Stimulated activated CD8-positive, alpha-beta memory T cell treated with anti-CD3 and anti-CD28 coated beads, Interleukin-4, amount 100 ng/mL, for 48 hours (primary cell): ENCODE measurements at places on chromosomes 6 and 20.

GRCh38 chr6:13653296-13653695 lies 38.2 kb downstream of the NOL7 start:
- no peak for DNase-seq

- DNase-seq: peak; percentile 70
Measured at GRCh38 chr6:130697995-130698535, 129.1 kb upstream of the SMLR1 start.

- no peak for DNase-seq
Measured at GRCh38 chr6:109002051-109002697, 92.5 kb downstream of the SESN1 start.

- DNase-seq: no peak
Measured at GRCh38 chr20:58853976-58854637, 1.6 kb downstream of the GNAS start.

- DNase-seq: peak; percentile 56
Measured at GRCh38 chr6:10411971-10412460, 2.9 kb downstream of the TFAP2A start.

DNA sequence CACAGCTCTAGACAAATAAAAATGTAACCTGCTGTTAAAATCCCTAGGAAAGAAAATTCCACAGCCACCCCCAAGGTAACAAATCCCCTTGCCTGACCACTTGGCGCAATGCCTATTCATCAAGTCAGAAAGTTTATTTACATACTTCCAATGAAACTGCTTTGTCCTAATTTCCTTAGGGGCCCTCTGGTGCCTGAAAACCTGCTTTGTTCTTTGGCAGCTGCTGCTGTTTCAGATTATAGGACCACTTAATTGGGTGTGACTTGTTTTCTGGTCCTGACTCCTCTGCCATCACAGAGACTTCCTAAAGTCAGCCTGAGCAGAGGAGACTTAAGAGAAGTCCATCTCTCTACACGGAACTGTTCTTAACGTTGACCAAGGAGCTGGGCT lies 323.6 kb downstream of the UBE3D start:
- no peak for DNase-seq

- no peak for DNase-seq
Measured at GRCh38 chr6:168703990-168704389, 263.0 kb downstream of the SMOC2 start.

DNA sequence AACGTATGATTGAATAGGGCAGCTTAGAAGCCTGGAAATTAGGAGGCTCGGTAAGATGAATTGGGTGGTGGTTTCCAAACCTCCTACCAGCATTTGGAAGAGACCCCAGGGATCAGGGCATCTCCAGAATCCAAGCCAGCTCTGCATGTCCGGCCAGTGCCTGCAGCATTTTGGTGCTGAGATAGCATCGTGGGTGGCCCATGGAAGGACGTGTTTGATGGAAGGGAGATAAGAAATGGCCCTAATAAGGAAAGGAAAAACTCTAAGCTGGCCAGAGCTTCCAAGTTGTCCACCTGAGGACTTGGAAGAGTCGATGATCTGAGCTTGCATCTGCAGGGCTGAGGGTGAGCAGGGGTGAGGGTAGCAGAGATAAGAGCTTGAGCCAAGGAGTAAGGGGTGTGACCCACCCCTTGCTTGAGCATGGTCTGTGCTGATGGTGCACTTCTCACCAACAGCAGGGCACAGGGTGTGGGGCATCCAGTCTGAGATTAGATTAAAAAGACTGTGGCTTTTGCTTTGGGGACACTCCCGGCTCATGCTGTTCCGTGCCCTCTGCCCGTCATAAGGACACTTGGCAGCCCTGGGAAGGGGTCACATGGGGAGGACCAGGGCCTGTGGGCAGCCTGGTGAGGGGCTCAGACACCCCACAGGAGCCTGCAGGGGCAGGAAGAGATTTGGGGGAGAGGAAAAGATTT lies 213.2 kb downstream of the ERMARD start:
- peak; percentile 14 for DNase-seq

GRCh38 chr6:13624871-13625288 lies 9.7 kb downstream of the NOL7 start:
- no peak for DNase-seq

DNA sequence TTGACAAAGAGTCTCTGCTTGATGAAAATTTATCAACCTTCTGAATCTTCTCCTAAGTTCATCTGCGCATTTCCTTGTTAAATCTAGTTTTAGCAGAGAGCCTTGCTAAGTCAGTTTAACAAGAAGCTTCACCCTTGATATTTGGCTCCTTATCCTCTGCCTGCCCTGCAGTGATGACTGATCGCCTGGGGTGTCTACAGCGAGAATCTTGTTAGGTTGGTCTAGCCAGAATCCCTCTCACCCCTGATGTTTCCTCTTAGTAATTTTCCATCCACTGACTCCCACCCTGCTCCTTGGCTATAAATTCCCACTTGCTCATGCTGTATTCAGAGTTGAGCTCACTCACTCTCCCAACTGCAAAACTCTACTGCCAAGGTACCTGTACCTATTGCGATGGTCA lies 114.1 kb downstream of the TENT5A start:
- no peak for DNase-seq

GRCh38 chr20:14507711-14508110 lies 170.3 kb upstream of the FLRT3 start:
- no peak for DNase-seq

DNA sequence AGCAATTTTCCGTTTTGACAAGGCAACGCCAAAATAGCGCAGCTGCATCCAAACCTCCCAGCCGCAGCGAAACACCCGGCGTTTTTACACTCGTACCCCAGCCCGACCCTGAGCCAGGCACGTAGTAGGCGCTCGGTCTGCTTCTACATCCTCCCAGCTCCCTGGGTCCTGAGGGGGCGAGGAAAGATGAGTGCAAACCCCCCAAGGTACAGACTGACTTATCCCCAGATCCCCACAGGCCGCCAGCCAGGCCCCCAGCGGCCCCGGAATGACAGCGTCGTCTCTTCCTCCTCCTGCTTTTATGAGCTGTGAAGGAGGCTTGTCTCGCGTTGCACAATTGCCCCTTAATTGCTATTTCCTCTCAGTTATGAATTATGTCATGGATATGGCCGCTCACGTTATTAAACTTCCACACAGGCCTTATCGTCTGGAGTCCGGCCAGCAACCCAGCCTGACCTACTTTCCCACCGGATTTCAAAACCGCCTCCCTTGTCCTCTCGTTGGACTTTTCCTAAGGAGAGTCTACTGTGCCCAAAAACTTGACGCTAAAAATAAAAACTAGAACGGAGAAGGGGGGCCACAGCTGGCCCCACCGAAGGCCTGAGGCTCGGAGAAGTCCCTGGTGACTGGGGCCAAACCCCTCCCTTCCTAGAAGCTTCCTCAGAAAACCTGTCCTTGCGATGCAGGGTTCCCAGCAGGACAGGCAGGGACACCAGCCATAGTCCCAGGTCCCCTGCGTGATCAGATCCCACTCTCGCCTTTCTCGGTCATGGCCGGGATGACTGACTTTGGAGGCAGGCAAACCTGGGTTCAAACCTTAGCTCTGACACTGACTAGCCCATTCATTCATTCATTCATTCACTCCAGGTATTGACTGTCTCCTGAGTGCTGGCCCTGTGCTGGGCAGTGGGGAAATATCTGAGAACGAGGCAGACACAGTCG lies 130.9 kb upstream of the PTPN1 start:
- DNase-seq: no peak

GRCh38 chr6:134229520-134229919 lies 88.4 kb downstream of the SGK1 start:
- DNase-seq: no peak

DNA sequence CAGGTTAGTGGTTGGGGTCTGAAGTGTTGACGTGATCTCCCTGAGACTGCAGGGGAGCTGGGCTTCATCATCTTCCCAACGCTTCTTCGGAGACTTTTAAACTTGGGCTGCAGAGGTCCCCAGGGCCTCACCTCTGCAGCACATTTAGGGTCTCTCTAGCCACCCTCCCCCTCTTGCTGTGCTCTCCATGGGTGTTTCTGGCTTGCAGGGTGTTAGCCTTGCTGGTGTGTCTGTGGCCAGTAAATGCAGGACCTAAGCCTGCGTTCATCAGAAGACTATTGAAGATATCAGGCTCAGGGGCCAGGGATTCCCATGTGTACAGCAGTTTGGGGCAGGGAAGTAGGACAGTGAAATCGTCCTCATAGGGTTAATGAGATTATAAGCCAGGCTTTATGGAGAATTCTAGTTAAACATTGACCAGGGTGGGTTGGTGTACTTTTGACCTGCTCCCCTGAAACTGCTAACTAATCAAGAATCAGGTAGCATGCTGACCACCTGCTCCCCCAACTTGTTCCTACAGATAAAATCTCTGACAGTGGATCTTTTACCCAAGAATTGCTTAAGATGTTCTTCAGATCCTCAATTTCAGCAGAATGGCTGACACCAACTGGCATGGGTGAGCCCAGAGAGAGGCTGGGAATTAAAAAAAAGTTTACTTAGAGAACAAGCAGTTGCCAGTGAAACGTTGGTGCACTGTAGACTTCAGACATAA lies 3.8 kb upstream of the DDO start:
- DNase-seq: no peak

DNA sequence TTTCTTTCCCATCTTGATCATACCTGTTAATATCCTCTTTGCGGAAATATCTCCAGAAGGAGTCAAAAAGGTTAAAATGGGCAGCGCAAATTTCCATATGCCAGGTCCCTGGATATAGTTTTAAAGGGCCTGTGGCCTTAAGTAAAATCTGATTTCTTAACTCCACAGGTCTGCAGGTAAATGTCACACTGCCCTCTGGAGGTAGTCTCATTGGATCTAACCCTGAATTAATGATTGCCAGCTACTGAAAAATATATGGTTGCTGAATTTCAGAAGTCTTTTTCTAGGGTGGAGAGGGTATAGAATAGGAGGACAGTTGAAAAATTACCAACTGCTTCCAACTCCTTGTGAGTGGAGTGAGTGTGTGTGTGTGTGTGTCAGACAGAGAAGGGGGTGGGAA lies 8.5 kb downstream of the MOXD1 start:
- DNase-seq: no peak

GRCh38 chr6:4844108-4844507 lies 67.9 kb downstream of the CDYL start:
- peak; percentile 45 for DNase-seq

GRCh38 chr6:109793792-109794191 lies 102.7 kb downstream of the FIG4 start:
- no peak for DNase-seq

GRCh38 chr20:45917790-45918141 lies 5.8 kb upstream of the PLTP start:
- DNase-seq: no peak

DNA sequence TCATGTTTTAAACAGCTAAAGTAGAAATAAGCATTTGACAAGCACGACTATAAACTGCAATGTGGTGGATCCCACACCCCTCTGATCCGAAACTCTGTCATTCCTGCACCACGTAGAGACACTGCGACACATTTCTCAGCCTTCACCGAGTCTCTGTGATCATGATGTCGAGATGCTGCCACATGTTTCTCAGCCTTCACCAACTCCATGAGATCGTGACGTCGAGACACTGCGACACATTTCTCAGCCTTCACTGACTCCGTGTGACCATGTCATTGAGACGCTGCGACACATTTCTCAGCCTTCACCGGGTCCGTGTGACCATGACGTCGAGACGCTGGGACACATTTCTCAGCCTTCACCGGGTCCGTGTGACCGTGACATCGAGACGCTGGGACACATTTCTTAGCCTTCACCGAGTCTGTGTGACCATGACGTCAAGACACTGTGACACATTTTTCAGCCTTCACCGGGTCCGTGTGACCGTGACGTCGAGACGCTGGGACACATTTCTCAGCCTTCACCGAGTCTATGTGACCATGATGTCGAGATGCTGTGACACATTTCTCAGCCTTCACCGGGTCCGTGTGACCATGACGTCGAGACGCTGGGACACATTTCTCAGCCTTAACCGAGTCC lies 143.0 kb downstream of the TTLL2 start:
- DNase-seq: no peak

DNA sequence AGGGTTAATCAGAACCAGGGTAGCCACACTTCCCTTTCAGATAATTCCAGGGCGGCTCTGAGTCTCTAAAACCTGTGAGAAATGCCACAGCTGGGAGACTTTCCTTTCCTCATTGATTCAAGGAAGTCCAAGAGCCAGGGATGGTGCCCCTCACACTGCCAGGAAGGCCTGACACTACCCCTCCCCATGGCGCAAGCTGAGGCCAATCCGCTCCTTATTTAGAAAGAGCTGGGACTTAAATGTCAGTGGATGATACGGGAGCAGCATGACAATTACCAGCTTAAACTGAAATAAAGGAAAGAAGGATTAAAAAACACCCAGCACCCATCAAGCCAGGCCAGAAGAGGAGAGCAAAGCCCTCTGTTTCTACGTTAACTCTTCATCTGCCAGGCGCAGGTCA lies 244.4 kb downstream of the LRFN2 start:
- no peak for DNase-seq

DNA sequence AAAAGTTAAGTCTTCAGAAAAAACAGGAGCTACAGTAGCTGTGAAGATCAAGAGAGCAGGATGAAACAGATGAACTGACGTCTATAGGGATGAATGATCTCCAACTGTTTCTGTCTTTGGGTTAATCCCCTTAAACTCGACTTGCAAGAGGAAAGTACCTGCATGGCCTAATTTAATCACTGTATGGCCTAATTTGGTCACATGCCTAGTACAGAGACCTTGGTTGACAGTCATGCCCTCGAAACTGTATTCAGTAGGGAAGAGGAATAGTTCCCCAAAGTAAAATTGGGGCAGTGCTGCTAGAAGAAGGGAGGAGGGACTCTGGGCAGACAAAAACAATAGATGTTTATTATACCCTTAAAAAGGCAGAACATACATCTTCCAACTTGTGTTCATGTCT lies 10.0 kb upstream of the SMAP1 start:
- DNase-seq: no peak

- no peak for DNase-seq
Measured at GRCh38 chr6:129901910-129902309, 40.8 kb upstream of the TMEM244 start.

GRCh38 chr6:51394061-51394460 lies 575.4 kb downstream of the TFAP2B start:
- no peak for DNase-seq

DNA sequence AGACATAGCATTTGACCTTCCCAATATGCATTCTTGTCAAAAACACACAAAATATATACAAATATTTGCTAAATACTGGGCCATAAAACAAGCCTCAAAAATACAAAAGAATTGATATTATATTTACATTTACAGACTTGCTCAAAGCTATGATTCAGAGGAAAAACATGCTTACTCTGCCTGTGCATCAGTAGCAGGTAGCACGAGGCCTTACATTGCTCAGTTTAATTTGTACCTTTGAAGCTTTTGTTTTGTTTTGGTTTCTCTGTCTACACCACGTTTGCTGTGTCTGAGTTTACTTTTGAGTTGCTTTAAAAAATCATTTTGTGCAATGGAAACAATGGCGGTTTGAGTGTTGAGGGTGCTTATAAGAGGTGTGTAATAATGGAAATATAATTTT lies 99.3 kb downstream of the PHF3 start:
- no peak for DNase-seq

GRCh38 chr6:105318660-105319059 lies 84.2 kb downstream of the PREP start:
- DNase-seq: no peak
